ENCODE measurements at places on chromosomes 2 and 18.
A peak's percentile ranks its signal among the peaks of the same experiment; 100 is the strongest.

- DNase-seq: no peak
Measured at GRCh38 chr2:145591109-145591809, 1071.3 kb upstream of the ZEB2 start.

DNA sequence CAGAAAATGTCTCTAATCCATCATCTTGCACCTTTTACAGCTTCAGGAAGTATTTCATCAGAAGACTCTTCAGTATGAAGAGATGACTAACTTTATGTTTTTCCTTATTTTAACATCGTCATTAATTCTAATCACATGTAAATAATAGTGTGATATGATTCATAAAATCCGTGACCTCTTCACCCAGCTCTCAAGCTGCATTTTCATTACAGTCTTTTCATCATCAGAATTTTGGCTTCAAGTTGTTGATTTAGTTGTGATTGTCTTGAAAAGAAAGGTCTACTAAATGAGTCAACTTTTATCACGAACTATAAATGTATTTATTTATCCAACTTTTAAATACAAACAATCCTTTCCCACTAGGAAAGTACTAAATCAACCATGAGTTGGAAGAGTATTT, 410.3 kb downstream of the LRP1B start:
- DNase-seq: no peak

DNA sequence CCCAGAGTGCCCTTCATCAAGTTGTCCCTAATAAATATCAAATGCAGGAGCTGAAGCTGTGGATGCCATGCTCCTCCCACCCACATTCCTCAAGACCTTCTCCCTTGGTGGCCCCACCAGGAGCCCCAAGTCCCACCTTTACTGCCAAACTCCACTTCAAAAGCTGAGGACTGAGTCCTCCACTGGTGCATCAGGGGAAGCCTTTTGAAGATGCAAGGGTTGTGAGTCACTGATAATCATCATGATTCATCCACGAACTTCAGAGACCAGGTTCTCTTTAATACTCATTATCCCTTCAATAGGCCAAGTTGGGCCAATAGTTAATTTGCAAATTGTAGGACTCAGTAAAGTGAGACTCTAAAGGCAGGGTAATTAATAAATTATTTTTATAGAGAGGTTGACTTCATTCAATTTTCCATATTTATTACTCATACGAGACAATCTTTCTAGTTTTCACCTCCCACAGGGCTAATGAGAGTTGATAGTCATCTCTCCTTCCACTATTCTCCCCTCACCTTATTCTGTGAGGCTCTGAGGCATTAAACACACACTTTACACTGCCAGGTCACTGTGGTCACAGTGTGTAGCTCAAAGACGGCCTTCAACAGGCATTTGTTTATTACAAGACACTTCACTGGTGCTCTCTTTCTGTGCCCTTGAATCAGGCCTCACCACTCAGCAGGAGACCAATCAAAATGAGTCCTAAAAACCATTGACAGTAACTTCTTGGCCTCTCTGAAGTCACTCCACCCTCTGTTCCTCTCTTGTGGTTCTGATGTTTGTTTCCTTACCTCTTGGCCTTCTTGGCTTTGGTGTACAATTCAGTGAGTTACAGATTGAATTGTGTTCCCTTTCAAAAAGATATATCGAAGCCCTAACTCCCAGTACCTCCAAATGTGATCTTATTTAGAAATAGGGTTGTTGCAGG, 99.9 kb downstream of the TRIB2 start:
- no peak for DNase-seq

GRCh38 chr2:223084873-223085272, 32.9 kb downstream of the KCNE4 start:
- DNase-seq: no peak

DNA sequence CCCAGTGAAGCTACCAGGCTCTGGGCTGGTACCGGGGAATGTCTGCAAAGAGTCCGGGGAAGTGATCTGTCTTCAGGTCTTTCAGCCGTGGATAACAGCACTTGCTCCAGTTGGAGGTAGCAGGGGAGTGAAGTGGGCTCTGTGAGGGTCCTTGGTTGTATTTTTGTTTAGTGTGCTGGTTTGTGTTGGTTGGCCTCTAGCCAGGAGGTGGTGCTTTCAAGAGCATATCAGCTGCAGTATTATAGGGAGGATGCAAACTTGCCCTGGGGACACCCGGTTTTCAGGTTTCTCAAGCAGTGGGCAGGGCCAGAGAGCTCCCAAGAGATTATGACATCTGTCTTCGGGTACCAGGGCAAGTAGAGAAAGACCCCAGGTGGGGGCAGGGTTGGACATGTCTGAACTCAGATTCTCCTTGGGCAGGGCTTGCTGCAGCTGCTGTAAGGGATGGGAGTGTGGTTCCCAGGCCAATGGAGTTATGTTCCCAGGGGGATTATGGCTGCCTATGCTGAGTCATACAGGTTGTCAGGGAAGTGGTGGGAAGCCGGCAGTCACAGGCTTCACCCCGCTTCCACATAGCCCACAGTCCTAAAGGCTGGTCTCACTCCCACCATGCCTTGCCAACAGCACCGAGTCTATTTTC, 34.4 kb downstream of the ACAA2 start:
- DNase-seq: no peak

DNA sequence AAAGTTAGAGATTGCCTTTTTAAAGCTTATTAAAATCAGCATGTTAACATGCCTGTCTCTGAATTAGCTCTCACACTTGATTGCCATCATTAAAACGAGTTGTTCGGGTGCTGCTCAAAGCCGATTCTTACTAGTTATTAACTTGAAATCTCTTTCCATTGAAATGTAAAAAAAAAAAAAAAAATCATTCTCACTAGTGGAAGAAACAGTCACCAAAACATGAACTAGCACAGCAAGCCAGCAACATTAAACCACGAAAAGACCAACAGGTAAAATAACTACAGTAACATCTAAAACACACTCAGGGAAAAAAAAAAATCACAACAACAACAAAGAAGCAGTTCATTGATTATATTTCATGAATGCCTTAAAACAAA, 264.5 kb downstream of the MEIS1 start:
- DNase-seq: no peak

GRCh38 chr18:74804677-74805076, 207.0 kb downstream of the ZNF407 start:
- DNase-seq: no peak

DNA sequence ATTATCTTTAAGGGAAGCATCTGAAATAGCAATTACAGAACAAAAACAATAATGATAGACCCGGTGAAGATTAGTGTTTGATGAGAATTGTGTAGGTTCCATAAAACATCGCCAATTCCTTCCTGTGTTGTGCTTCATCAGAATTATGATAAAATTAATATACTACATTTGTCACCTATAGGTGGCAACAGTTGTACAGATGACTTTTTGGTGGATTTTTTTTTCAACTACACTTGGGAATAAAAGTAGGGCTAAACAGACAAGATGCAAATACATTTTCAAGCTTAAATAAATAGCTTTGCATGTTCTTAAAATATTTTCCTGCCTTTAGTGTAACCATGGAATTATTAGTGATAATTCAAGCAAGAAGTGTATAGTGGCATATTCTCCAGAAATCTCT, 7.0 kb upstream of the LYPD1 start:
- no peak for DNase-seq

DNA sequence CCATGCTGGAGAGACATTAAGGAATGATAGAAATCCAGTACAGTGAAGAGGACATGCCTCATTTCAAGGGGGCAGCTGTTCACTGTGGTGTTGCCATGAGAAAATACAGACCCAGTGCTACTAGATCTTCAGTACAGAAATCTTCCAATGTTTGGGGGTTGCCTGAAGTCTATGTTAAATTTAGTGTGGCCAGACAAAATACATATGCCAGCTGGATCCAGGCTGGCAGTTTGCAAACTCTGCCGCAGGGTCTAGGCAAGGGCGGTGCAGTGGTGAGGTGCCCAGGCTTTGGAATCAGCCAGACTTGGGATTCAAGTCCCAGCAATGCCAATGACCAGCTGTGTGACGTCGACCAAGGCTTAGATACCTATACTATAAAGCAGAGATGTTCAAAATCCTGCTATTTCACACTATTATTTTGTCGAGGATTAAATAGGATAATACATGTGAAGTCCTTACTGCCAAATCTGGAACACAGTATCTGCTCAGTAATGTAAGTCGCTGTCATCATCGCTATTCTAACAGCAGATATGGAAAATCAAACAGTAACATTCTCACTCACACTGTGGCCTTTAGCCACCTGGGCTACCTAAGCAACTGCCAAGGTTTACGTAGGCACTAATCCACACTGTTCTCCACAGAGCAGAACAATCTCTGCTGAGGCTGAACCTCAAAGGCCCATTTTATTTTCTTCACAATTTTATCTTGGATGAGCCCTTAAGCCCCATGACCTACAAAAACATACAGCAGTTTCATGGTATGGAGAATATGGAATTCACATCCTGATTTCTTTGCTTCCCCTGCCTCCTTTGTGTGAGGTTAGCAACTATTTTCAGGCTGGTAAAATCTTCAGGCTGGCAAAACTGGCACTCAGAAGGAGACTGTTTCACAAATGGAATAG, 5.9 kb upstream of the TMSB10 start:
- DNase-seq: no peak

- DNase-seq: peak; percentile 28
Measured at GRCh38 chr2:233976690-233977294, 59.6 kb downstream of the TRPM8 start.

DNA sequence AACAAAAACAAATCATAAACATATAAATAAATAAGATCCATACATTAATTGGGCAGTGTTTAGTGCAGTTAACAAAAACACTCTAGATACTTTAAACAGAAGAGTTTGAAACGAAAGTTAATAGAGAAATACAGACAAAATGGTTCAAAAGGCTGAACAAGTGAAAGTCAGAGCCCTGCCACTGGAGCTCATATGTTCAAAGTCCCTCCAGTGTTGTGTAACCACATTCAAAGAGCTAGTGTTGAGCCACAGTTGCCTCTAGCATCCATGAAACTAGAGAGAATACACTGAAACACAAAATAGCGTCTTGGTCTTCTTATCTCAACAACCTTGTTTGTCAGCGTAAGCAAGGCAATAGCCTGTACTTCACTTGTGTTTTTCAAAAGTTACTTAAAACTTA, 1309.8 kb upstream of the NRXN1 start:
- no peak for DNase-seq

GRCh38 chr2:119739580-119740255, 20.0 kb upstream of the PTPN4 start:
- no peak for DNase-seq

DNA sequence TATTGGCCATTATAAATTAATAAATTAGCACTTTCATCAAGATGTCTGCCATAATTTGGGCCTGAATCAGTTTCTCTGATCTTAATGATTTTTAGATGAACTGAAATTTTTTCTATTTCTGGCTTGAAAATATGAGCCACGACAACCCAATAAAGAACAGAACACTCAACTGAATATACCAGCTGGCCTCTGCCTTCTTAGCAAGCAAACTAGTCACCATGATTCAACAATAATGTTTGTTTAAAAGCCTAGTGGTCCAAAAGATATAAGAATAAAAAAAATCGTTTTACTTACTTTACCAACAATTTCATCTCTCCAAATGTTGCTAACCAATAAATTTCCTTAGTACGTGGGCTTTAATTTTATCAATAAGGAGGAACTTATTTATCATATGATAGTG, 66.7 kb upstream of the TTN start:
- no peak for DNase-seq

DNA sequence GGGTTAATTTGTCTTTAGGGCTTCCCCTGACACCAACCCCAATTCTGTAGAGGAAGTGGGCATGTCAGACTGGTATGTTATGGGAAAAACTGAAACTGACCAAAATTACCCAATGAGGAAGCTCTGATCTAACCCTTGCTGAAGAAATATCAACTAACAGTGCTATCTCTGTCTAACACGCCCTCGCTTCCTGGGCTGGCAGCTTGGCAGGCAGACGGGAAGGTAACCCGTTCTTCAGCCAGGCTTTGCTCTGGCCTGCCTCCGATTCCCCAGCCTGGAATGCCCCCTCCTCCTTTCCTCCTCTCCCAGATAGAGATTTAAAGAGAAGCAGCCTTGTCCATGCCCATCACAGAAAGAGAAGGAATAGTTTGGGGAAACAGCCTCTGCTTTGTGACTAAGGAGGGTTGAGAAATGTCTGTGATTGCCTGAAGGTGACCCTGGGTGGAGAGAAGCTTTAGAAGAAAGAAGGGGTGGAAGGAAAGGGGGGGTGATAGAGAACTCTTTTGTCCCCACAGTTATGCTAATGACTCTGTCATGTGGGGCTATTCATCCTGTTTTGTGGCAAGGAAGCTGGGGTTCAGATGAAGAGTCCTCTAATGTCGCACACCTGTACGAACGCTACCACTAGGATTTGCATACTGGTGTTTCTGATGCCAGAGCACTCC, 15.4 kb downstream of the HK2 start:
- DNase-seq: peak; percentile 93

GRCh38 chr18:78904179-78904531, 75.5 kb upstream of the SALL3 start:
- DNase-seq: no peak

DNA sequence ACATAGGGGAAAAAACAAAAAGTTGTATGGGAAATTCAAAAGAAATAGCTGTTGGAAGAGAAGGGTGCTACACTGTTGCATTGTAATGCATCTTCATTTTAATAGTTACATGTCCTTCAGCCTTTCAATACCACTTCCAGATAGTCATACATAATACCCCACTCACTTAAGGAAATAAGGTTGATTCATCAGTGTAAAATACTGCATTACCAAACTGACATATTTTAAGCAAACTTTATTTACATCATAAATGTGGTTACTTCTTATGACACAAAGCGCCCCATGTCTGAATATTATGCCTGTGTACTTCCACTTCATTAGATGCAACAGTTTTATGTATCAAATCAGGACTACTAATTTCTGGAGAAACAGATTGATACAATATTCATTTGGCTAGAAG, 4.5 kb downstream of the RBMS1 start:
- DNase-seq: peak; percentile 72

DNA sequence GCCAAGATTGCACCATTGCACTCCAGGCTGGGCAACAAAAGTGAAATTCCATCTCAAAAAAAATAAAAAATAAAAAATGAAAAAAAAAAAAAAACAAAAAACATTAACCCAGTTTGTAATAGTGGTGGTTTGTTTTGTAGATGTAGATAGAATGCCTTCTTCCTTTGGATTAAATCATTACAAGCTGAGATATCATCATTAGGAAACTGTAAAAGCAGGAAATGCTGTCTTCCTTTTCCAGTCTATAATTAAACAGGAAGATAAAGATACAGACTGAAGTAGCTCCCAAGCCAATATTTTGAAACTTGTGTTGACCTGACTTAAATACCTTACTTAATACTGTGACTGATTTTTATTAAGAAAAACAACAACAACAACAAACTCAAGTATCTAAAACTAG, 43.1 kb downstream of the RBMS1 start:
- DNase-seq: no peak

DNA sequence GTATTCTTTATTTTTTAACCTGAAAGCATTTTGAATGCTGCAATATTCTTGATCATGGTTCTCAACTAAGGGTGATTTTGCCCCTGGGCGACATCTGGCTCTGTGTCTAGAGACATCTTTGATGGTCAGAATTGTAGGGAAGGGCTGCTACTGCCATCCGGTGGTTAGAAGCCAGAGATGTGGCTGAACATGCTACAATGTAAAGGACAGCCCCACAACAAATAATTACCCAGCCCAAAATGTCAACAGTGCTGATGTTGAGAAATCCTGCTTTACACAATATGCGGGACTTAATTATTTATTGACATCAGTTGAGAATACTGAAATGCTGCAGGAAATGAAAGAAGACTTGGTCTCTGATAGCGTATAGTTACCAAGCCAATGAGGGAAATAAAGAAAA, 37.5 kb upstream of the SERPINB2 start:
- peak; percentile 57 for DNase-seq
